ENCODE measurements at places on chromosomes 1 and 21. TPM values are rescaled to one million over a fixed set of nuclear protein-coding genes. Genes with fewer than 3 reads are reported as not detected.

DARS2 gene
- total RNA-seq = 17.1 TPM

AK5 gene
- total RNA-seq = 14.7 TPM

GSTM1 gene
- 28.5 TPM for total RNA-seq

ENAH gene
- total RNA-seq = 91.4 TPM

SGIP1 gene
- total RNA-seq = 66.7 TPM

DNA sequence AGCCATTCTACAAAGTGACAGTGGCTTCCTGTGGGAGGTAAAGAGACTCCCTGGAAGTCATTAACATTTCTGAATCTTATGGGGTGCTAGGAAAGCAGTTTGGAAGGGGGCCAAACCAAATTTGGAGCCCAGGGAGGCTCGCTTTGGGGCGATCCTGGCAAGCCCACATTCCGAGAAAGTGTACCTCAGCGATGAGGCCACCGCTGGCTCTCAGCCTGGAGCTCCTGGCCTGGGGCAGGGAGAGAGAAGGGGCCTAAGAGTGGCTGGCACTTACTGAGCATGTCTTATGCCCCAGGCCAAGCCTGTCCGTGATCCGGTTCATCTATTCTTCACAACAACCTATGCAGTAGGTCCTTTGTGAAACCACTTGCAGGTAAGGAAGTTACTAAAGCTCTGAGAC, 98.8 kb downstream of the CCDC185 start:
- no peak overlapping the region for H3K27ac ChIP-seq
- peaks cover 3% of the 10 kb centered on the region for H3K4me1 ChIP-seq
- DNase-seq = no peak
- no peaks in the 10 kb centered on the region for H3K27me3 ChIP-seq
- H3K4me3 ChIP-seq = no peak overlapping the region

GRCh38 chr1:18253093-18253492, 145.5 kb downstream of the IGSF21 start:
- no peak for DNase-seq
- no peak overlapping the region for H3K27ac ChIP-seq
- H3K4me1 ChIP-seq = peaks cover 28% of the 10 kb centered on the region
- no peak overlapping the region for H3K4me3 ChIP-seq
- H3K36me3 ChIP-seq = no peaks in the 10 kb centered on the region
- H3K27me3 ChIP-seq = no peaks in the 10 kb centered on the region

- H3K4me3 ChIP-seq = peak overlapping the region; percentile 26
- H3K27ac ChIP-seq = peak overlapping the region; percentile 25
- no peak for DNase-seq
- peaks cover 38% of the 10 kb centered on the region for H3K4me1 ChIP-seq
- peaks cover 19% of the 10 kb centered on the region for H3K27me3 ChIP-seq
These were observed 894 bp downstream of the TCEA3 start for GRCh38 chr1:23423415-23424292.

GRCh38 chr1:71565262-71565661, 484.4 kb upstream of the ZRANB2 start:
- H3K4me1 ChIP-seq = no peaks in the 10 kb centered on the region
- no peaks in the 10 kb centered on the region for H3K27me3 ChIP-seq
- no peak overlapping the region for H3K27ac ChIP-seq
- H3K4me3 ChIP-seq = no peak overlapping the region

DNA sequence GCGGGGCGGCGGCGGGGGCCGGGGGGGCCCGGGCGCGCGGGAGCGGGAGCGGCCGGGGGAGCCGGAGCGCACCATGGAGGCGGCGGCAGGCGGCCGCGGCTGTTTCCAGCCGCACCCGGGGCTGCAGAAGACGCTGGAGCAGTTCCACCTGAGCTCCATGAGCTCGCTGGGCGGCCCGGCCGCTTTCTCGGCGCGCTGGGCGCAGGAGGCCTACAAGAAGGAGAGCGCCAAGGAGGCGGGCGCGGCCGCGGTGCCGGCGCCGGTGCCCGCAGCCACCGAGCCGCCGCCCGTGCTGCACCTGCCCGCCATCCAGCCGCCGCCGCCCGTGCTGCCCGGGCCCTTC, 546 bp downstream of the SKI start:
- no peak for DNase-seq
- H3K27ac ChIP-seq = no peak overlapping the region

- no peak for DNase-seq
- no peaks in the 10 kb centered on the region for H3K27me3 ChIP-seq
- H3K4me1 ChIP-seq = no peaks in the 10 kb centered on the region
- H3K36me3 ChIP-seq = no peaks in the 10 kb centered on the region
These were observed 18.0 kb downstream of the CD244 start for GRCh38 chr1:160844447-160845232.

DNA sequence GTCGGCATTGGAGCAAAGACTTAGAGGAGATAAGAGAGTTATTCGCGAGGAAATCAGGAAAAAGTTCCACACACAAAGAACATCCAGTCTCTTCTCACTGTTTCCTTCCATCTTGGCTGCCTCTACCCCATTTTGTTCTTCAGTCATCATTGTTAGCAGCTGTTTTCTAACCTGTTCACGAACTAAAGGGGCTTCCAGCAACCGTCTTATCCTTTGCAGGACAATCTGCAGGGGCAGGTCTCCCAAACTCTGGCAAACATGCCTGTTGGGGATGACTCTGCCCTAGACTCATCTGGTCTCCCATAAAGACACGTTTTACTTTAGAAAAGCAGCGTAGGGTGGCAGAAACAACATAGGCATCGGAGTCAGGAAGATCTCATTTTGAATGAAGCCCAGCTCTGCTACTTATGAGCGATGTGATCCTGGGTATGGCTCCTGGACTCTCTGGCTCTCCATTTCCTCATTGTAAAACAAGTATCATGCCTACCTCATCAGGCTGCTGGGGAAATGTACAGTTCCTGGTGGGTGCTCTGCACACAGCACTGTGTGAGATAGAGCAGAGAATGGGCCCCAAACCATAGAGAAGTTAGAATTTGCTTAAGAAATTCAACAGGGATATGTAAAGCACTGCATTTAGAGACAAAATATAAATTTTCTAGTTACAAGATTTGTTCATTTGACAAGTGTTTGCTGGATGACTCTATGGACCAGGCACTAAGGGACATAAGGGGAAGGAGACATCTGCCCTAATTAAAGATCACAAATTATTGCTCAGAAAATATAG, 59.7 kb downstream of the MEF2D start:
- H3K27ac ChIP-seq = peak overlapping the region; percentile 92
- H3K4me3 ChIP-seq = no peak overlapping the region
- H3K27me3 ChIP-seq = peaks cover 57% of the 10 kb centered on the region
- H3K36me3 ChIP-seq = peaks cover 9% of the 10 kb centered on the region

Measured in spinal cord (tissue), 10 donors.